Chondrocyte (in vitro differentiated cells): ENCODE measurements at places on chromosomes 6 and 20.

DNA sequence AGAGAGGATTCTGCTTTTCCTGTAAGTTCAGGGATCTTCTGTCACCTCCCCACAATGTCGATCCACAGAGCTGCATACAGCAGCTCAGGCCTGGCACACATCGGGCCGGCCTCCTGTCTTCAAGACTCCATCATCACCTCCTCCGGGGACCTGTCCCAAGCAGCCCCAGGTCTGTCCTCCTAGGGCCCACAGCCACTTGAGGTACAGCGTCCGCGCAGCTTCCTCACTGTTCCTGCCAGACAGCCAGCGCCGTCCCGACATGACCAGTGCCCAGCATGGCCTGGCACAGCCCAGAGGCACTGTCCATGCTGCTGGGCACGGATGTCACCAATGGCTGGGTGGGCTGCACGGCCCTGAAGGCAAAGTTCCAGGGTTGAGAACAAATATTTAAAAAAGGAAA is 101.6 kb downstream of the DLL1 start:
- DNase-seq = peak; percentile 89

- DNase-seq = no peak
Observed at GRCh38 chr6:90973188-90973587, 386.3 kb upstream of the MAP3K7 start.

DNA sequence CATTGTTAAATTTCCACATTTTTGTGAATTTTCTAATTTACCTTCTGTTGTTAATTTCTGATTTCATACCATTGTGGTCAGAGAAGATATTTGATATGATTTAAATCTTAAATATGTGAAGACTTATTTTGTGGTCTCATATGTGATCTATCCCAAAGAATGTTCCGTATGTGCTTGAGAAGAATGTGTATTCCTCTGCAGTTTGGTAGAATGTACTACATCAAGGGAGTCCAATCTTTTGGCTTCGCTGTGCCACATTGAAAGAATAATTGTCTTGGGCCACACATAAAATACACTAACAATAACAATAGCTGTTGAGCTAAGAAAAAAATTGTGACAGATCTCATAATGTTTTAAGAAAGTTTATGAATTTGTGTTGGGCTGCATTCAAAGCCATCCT is 176.2 kb upstream of the PRND start:
- no peak for DNase-seq

DNA sequence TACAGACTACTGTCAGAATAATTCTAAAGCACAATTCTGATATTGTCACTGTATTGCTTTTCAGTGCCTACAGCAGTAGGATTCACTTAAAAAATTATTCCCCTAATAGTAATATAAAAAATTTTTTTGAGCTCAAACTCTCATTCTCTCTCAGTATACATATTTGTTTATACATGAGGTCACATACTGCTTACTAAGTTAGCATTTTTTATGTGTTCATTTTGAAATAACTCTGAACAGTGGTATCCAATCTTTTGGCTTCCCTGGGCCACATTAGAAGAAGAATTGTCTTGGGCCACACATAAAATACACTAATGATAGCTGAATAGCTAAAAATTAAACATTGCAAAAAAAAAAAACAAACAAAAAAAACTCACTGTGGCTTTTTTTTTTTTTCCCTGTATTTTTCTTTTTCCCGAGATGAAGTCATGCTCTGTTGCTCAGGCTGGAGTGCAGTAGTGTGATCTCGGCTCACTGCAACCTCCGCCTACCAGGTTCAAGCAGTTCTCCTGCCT is 38.6 kb downstream of the ASXL1 start:
- no peak for DNase-seq

DNA sequence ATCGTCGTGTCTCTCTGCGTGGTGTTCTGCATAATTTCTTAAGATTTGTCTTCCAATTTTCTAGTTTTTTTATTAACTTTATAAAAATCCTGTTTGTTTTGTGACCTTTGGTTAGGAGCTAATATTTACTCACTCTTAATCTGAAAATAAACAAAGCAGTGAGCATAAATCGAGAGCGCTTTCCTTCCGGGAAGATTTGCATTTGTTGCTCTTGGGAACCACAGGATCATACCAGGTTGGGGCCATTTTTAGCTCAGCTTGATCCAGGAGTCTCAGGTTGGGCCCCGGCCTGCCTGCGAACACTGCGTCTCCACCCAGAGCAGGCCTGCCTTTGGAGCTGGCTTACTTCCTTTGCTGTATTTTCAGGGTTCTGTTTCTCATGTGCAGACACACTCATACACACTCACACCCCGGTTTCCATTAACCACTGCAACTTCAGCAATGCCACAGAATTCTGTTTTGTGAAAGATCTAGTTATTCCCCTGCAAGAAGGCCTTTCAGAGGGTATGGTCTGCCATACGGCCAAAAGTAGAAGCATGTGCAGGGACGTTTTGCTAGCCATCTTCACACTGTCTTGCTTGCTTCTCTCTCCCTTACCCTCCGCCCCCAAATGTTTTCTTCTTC is 17.3 kb downstream of the BPHL start:
- no peak for DNase-seq

DNA sequence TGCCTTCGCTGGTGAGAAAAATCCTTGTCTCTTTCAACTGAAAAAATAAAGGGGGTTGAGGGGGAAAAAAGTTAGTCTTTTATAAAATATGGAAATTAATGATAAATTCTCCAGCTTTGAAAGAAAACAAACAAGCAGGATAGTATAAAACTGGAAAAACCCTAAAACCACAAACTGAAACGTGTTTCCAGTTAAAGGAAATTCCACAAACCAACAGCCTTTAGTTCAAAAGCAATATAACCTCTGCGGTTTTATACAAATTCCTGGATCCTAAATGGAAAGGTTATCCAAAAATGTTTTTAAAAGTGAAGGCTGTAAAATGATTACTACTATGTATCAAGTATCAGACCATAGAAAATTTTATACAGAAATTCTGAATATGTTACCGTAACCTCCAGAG is 55.6 kb downstream of the BMP5 start:
- no peak for DNase-seq

DNA sequence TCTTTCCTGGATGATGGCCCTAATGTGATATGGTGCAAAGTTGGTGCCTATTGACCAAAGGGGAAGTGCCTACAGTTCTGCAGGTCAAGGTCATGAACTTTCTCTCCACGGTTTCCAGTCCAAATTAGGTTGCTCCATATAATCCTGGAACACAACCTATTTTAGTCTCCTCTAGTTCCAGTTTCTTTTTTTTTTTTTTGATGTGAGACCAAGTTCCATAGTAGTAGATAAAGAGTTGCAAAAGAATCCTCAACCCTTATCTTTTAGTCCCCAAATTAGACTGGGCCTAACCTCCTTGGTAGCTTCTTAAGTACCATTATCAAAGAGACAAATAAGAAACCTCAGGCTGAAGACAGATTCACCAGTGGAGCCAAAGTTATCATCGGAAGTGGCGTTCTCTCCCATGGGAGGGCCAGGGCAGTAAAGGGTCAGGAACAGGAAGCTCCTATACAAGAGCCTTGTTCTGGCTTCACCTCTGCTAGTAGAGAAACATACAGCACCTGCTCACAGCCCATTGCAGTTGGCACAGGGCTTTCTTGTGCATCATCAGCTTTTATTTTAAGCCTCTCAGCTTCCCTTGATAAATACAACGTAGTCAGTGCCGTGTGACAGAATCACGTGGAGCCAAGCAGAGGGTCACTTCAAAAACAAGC is 132.2 kb upstream of the RREB1 start:
- DNase-seq = no peak

DNA sequence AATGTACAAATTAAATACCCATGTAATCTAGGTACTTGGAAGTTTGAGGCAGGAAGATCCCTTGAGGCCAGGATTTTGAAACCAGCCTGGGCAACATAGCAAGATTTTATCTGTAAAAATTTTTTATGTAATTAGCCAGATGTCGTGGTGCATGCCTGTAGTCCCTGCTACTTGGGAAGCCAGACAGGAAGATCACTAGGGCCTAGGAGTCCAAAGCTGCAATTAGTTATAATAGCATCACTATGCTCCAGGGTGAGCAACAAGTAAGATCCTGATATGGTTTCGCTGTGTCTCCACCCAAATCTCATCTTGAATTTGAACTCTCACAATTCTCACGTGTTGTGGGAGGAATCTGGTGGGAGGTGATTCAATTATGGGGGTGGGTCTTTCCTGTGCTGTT is 535.8 kb downstream of the TENT5A start:
- no peak for DNase-seq

DNA sequence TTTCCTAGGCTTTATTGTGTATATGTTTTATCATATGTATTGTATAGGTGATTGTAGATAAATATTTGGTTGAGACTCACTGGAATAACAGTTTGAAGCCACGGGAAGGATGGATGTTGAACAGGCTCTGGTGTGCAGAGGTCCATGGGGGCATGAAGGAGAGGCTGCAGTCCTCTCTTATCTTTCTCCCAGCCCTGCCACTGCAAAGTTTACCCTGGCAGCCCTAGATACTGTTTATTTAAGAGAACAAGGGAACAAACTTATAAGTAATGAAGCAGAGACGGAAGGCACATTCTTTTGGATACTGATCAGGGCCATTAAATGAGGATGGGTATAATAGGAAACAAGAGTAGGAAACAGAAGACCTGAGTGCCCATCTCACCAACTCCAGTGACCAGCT is 103.6 kb upstream of the SCGN start:
- DNase-seq = no peak

GRCh38 chr20:14445902-14446301 is 108.5 kb upstream of the FLRT3 start:
- no peak for DNase-seq

DNA sequence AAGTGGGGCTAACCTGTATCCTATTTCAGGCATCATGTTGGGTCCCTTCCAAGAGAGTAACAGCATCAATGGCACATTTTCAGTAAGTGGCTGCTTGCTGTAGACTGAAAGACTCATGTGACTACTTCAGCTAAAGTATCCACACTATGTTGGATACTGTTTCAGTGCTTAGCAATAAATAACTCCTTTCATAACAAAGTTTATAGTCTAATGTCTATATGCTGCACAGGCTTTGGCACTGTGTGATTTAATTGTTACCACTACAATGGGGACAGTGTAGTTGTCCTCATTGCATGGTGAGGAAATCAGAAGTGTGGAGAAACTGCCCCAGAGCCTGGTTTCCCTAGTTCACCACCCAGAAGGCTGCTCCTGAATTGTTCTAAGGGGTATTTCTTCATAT is 318.0 kb upstream of the PTCHD4 start:
- no peak for DNase-seq

DNA sequence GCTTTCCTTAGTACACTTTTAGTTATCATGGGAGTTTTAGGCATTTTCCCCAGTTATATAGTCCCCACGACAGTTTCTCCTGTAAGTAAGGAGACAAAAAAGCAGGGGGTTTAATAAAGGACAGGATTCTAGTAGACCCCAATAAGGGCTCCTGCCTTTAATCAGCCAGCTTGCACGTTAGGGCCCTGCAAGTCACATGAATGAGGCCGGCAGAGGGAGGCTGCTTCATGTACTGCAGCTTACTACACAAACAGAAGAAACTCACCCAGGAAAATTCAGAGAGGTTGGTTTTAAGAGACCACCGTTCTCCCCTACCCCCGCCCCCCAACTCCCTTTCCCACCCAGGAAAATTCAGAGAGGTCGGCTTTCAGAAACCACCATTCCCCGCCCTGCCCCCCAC is 229.7 kb upstream of the MOCS1 start:
- DNase-seq = no peak

DNA sequence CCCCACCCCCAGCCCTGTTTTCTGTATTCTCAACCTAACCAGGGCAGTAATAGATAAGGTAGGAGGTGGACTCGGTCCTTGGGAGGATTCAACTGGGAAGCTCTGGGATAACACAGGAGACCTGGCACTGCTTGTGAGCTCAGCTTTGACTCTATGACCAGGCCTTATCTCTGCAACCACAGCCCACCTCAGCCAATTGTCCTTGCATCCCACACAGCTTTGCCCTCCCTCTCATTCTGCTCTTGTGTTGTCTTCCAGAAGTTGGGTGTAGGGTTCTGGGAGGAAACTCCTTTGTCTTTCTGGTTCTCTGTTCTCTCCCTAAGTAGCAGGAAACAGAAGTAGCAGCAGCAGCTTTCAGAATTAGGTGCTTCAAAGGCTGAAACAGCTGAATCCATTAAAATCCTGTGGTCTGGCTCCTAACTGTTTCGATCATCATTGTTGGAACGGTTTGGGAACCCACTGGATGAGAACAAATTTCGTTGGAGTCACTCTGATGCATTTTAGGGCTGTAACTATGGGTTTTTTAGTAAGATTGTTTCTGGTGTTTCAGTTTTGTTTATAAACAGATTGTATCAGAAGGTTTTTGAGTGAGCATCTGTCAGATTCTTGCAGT is 32.4 kb upstream of the SNX9 start:
- no peak for DNase-seq

GRCh38 chr6:11514672-11515071 is 22.9 kb upstream of the TMEM170B start:
- no peak for DNase-seq

DNA sequence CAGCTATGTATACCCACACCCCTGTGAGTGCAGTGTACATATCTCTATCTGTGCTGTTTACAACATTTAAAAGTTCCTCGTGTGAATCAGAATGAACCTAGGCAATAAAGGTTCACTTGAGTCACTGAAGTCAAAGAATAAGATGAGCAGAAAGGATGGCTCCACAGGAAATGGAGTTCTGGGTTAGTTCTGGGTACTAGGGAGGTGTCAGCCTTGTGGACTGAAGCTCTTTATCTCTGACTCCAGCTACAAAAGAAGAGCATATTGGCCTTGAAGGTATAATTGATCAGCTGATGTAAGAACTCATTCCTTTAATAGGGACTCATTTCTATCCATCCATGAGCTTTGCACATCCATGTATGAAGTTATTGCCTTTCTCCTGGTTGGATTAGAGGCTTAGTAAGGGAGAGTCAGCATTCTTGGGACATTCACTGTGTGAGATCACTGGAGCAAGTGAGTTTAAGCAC is 73.9 kb upstream of the BACH2 start:
- DNase-seq = no peak

DNA sequence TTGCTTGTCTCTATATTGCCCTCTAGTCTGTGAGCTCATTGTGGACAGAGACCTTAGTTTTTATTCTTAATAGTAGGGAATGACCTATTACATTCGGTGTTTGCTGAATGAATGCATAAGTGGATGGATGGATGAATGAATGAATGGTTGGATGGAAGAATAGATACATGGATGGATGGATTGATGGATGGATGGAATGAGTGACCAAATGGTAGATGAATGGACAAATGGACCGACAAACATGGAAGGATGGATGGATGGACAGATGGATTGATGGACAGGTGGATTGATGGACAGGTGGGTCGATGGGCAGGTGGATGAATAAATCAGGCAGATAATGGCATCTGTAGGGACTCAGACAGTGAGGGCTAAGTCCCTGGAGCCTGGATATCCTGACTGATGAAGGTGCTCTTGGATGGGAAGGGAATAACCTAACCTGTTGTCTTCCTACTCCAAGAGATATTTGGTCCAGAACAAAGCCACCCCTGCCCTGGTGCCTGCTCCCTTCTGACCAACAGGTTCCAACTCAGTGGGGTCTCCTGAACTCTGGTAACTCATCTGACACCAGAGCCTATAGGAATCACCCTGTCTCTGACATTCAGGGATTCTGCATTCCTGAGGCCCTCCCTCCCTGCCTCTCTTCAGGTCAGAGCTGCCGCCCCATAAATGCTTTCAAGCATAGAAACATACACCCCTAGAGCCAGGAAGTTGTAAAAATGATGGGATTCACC is 9.6 kb upstream of the CCN5 start:
- no peak for DNase-seq
